ENCODE measurements at places on chromosomes 3 and 15.

DNA sequence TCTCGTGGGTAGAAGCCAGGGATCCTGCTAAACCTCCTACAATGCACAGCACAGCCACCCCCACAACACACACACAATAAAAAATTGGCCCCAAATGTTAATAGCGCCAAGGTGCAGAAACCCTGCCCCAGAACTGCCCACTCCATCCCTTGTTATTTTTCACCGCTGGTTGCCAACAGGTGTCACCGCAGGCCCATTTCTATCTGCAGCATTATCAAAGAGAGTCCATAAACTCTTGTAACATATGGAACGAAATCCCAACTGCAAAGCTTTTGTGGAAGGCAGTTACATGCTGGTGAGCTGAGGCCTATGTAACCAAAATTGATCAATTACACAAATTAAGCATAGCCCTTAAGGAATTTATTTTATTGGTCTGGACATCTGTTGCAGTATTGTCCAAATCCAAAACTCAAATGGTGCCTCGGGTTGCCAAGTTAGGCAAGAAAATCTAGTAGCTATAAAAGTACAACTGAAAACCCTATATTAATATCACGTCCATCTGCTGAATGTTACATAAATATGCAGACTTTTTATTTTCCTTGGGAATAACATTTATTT, 66.2 kb downstream of the SAMMSON start:
- no peak for DNase-seq

DNA sequence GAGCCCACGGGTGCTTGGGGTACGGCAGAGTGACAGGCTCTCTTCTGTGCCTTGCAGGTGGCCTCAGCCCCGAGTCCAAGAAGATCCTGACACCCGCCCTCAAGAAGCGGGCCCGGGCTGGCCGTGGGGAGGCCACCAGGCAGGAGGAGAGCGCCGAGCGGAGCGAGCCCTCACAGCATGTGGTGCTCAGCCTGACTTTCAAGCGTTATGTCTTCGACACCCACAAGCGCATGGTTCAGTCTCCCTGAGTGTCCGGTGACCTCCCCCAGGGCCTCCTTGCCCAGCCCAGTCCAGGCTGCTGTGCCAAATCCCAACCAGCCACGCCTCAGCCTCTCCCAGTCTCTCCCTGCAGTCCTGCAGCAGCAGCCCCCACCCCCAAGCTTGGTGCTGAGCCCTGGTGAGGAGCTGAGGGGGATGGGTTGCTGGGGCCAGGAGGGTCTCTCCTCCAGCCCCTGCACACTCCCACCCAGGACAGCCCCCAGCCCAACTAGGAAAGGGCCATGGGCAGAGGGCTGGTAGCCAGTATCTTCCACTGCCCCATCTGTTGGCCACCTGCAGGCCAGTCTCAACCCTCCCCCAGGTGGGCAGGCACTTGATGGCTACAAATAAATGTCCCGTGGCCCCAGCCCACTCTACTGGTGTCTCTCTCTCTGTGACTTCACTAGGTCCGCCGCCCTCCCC, 58.5 kb downstream of the DNAJB8 start:
- no peak for DNase-seq

- no peak for DNase-seq
Observed at GRCh38 chr3:15291589-15292541, 40.5 kb downstream of the SH3BP5 start.

GRCh38 chr15:55289746-55290527, at the start of gene RAB27A:
Gene RAB27A (minus strand): TSS chr15:55289813. CDS start chr15:55234934, 54,879 bp downstream.
- DNase-seq = peak; percentile 66

GRCh38 chr3:55819005-55819404, 331.9 kb upstream of the WNT5A start:
- DNase-seq = no peak

- no peak for DNase-seq
Observed at GRCh38 chr3:4756057-4756775, 223.0 kb upstream of the BHLHE40 start.

DNA sequence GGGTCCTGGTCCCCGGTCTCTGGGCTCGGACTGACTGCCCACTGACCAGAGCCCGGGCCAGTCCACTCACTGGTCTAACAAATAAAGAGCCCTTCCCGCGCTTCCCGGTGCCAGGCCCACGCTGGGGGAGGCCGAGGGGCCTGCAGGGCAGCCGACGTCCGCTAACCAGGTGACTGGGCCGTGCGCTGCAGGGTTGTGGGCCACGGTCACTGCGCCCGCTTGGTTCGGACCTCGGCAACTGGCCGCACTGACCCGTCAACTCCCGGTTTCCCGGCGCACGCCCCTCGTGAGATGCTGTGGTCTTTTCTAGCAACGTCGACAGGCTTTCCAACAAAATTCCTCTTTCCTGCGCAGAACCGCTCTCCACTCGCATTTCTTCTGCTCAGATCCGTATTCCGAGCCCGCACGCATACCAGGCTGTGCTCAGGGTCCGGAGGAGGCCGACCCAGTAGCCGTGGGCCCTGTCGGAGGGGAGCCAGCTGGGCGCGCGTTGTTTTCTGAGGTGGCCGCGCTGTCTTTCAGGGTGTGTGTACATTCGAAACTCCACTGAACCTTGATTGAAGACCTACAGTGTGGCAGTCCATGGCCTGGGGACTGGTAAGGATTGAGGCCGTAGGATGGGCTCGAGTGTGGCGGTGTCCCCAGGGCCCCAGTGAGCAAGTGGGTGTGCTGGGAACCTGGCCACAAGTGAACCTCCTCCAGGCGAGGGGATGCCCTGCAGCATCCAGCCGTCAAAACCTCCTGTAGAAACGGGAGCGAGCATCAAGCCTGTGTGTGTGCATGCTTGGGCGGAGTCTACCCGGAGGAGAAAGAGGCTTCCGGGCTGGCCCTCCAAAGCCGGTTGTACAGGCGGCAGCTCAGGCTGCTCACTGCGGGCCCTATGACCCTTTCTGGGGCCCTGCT, 875 bp upstream of the NT5DC2 start:
- DNase-seq = peak; percentile 61

GRCh38 chr15:28936081-28936480, 50.3 kb downstream of the APBA2 start:
- DNase-seq = no peak

DNA sequence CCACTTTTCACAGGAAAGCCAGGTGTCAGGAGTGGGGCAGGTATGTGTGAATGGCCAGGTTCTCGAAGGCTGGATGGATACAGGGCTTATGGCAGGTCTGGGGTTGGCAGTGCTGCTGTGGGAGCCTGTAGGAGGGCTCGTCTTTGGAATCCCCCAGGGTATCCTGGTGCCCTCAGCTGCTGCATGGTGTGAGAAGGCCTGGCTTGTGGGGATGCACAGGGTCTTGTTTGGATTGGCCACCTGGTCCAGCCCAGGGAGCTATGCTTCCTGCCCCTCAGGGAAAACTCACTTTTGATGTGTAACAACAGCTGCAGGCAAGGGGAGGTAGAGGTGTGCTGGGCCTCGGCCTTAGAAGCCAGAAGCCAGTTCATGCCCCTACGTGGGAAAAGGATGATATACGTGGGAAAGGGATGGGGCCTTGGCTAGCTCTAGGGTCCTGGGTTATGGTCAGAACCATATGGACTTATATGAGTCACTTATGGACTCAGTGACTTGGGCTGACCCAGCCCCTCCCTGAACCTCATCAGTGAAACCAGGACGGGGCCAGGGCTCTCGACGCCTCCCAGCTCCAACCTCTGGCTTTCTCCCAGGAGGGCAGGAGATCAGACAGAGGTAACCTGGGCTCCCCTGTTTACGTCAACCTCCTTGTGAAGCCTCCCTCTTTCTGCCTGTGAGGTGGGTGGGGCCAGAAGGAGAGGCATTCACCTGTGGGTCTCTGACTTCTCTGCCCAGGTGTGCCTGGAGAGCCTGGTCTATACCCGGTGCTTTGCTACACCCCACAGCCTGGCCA, 37.8 kb upstream of the CSPG4 start:
- DNase-seq = no peak

GRCh38 chr3:113698213-113698742, 1.8 kb upstream of the USF3 start:
- no peak for DNase-seq

DNA sequence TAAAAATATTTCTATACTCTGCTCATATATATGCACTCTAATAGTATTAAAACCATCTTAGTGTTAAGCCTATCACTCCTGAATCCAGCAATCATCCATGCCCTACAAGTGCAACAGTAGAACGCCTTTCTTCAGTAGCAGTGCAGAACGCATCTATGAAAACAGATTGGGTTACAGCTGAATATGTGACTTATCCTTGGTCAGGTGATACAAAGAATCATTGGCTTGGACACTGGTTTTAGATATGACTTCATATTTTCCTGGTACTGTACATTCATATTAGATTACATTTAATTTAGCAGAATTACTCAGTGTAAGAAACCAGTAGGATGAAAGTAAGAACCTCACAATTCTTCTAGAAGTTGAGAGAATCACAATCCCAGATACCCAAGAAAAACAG, 43.3 kb downstream of the ZNF106 start:
- DNase-seq = no peak

- DNase-seq = no peak
Observed at GRCh38 chr3:10986592-10986991, 6.0 kb upstream of the SLC6A1 start.

DNA sequence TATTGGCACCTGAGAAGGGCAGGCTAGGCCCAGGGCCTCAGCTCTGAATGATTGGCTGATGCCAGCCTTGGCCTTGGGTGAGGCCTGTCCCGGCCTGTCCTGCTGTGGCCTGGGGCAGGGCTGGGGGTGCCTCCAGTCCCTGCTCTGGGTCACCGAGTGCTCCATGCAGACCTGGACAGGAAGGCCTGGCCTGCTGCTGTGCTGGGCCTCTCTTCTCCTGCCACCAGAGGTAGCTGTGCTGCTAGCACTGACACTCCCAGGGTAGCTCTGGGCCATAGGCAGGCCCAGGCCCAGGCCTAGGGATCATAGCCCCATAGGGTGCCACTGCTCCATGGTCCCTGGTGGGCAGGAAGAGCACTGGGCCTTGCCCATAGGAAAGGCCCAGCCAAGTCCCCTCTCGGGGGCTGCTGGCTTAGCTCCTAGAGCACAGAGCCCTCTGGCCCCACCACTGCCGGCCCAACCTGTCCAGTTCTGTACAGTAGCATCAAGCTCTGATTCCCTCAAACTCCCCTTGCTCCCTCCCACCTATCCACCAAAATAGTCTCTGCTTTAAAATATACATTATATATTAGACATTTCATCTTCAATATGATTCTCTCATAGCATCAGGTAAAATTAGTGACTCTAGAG, 18.2 kb downstream of the ABTB1 start:
- DNase-seq = peak; percentile 57

DNA sequence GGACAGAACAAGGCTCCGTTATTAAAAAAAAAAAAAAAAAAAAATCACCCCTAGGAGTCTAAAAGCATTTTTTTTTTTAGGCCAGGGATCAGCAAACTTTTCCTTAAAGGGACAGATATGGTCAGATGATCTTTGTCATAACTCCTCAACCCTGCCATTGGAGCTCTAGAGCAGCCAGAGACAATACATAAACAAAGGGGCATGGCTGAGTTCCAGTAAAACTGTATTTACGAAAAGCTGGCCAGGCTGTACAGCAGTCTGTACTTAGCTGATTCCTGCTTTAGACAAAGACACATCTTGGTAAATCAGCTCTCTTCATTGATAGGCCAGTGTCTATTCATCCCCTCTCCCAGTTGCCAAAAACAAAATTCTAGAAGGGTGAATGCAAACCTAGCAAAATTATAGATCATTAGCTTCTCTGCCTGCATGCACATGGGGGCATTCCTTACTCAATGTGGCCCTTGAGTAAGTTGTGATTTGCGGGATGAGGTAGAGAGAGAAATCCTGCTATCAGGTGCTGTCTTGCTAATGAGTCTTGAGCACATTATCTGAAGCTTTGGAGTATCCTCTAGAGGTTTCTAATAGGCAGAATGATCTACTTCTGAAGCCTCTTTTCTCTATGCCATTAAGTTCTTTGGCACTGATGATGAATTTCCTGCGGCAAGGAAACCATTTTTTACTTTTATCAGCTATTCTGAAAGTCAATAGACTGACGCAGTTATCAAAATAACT, 35.2 kb downstream of the SENP8 start:
- no peak for DNase-seq

DNA sequence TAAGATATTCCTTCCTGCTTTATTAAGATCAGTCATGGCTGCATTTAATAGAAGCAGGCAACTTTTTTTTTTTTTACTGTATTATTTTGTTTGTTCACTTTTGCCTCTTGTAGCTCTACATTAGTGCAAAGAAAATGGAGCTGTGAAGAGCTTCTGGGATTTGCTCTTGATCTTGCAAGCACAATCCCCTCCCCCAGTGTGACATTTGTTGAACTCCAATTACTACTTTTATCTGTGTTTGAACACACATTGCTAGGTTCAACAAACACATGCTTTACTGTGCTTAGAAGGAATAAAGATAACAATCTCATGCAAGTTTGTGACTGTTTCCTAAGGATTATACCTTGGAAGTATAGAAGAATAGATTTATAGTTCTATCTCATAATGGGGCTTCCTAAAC, 648.8 kb downstream of the NLGN1 start:
- no peak for DNase-seq

GRCh38 chr3:2873986-2874385, 236.2 kb downstream of the IL5RA start:
- DNase-seq = no peak

DNA sequence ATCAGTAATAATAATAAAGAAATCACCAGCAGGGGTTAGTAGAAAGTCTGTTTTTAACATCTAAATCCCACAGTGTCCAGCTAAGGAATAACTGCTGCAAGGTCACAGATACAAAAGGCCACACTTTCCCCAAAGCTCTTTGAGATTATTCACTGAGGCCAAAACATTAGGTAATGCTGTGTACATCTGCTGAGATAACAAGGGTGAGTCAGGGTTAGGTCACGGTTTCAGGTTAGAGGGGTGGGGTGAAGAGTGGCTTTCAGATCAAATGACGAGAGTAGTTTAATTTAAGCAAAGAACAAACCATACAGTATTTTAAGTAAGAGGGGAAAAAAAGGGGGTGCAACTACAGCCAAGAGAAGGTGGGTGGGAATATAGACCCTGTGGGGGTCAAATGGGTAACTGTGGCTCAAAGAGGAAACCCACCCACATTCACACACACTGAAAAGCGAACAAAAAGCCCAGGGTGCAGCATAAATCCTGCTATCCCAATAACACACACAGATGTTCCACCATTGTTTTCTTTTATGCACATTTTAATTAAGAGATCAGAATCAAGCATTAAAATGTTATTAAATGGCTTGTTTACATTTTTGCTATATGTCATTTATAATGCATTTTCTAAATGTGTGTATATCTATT, 412.9 kb downstream of the TIGIT start:
- peak; percentile 9 for DNase-seq

DNA sequence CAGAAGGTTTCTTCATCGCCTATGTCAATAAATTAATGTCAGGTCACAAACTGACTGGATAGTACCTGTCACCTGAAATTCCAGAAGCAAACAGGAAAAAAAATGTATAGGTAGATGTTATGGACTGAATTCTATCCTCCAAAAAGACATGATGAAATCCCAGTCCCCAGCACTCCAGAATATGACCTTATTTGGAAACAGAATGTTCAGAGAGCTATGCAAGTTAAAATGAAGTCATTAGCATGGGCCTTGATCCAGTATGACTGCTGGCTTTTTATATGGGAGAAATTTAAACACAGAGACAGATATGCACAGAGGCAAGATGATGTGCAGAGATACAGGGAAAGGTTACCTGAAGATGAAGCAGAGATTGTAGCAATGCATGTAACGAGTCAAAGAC, 953.4 kb downstream of the ZPLD1 start:
- DNase-seq = no peak
